Activated CD4-positive, alpha-beta T cell treated with anti-CD3 and anti-CD28 coated beads for 36 hours (primary cell): ENCODE measurements at places on chromosomes 4 and X.

DNA sequence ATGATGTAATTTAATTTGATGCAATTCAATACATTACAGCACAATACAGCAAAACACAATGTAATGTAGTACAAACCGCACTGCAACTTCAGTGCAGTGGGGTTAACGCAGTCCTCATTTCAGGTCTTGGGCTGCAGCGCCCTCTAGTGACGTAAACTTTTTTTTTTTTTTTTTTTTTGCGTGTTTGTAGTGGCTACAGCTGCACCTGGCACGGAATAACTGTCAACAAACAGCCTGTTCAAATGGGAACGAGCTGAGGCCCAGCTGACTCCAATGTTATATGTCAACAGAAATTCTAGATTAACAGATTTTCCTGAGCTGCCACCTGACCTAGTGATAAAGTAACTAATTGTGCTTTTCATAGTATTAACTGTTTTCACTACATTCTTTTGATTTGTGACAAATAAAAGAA lies 33.5 kb upstream of the RASSF6 start:
- H3K36me3 ChIP-seq: no peaks in the 10 kb centered on the region
- no peak overlapping the region for H3K27ac ChIP-seq
- no peaks in the 10 kb centered on the region for H3K4me1 ChIP-seq
- H3K4me3 ChIP-seq: no peak overlapping the region
- no peaks in the 10 kb centered on the region for H3K27me3 ChIP-seq

- no peaks in the 10 kb centered on the region for H3K4me1 ChIP-seq
- no peak overlapping the region for H3K27ac ChIP-seq
- H3K4me3 ChIP-seq: no peak overlapping the region
- no peak for DNase-seq
Observed at GRCh38 chr4:24172406-24172805, 282.6 kb upstream of the PPARGC1A start.

DNA sequence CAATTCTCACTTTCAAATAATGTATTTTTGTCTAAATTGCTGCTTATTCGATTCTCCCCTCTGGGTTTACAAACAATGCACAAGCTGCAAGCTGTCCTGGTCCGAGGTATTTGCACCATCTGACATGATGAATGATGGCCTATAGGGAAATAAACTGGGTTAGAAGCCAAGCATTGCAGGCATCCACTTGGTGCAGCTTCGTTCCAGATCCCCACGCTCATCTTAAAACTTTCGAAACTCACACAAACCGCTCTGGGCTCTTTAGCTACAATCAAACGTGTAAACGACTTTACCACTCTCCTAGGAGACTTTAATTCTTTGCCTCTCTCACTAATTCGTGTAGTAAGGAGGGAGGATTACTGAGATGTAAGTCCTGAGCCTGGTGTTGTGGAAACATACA lies 19.0 kb downstream of the PHKA2 start:
- DNase-seq: no peak
- peaks cover 14% of the 10 kb centered on the region for H3K4me1 ChIP-seq
- H3K27ac ChIP-seq: no peak overlapping the region
- H3K4me3 ChIP-seq: no peak overlapping the region

DNA sequence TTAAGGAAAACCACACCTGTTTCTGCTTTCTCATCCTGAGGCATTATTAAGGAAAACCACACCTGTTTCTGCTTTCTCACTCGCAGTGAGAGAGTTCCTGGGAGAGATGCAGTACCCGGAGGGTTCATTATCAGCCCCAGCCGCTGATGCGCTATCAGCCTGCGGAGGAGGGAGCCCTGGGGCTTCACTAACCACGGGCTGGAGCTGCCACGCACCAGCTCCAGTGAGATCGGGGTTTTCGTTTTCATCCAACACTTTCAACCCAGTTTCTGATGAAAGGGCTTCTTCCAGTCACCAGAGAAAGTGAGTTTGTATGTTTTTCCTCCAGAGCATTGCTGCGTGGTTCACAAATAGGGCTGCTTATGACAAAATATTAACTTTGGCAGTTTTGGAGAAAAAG lies 93.2 kb upstream of the PRKX start:
- no peak for DNase-seq
- H3K4me1 ChIP-seq: peaks cover 3% of the 10 kb centered on the region
- H3K4me3 ChIP-seq: no peak overlapping the region
- H3K27me3 ChIP-seq: peaks cover 11% of the 10 kb centered on the region
- no peaks in the 10 kb centered on the region for H3K36me3 ChIP-seq

DNA sequence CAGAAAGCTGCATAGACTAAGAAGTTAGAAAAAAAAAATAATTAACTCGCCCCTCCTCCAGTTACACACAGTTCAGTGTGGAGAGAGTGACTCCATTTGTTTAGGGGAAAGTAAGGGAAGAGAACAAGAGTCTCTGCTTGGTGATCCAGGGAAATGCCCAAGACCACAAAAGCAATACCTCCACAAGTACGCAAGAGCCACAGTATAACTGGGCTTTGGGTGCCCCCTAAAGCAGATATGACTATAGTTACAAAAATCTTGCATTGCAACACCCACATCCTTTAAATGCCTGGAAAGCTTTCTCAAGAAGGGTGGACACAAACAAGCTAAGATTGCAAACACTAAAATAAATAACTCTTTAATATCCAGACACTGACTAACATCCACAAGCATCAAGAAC lies 164.2 kb upstream of the NRK start:
- H3K4me3 ChIP-seq: no peak overlapping the region
- H3K36me3 ChIP-seq: no peaks in the 10 kb centered on the region
- no peaks in the 10 kb centered on the region for H3K27me3 ChIP-seq
- no peak for DNase-seq
- H3K27ac ChIP-seq: no peak overlapping the region
- no peaks in the 10 kb centered on the region for H3K4me1 ChIP-seq

- H3K4me1 ChIP-seq: no peaks in the 10 kb centered on the region
- no peaks in the 10 kb centered on the region for H3K27me3 ChIP-seq
- no peak overlapping the region for H3K4me3 ChIP-seq
- H3K27ac ChIP-seq: no peak overlapping the region
Observed at GRCh38 chr4:34181311-34181841, 2062.9 kb downstream of the ARAP2 start.

DNA sequence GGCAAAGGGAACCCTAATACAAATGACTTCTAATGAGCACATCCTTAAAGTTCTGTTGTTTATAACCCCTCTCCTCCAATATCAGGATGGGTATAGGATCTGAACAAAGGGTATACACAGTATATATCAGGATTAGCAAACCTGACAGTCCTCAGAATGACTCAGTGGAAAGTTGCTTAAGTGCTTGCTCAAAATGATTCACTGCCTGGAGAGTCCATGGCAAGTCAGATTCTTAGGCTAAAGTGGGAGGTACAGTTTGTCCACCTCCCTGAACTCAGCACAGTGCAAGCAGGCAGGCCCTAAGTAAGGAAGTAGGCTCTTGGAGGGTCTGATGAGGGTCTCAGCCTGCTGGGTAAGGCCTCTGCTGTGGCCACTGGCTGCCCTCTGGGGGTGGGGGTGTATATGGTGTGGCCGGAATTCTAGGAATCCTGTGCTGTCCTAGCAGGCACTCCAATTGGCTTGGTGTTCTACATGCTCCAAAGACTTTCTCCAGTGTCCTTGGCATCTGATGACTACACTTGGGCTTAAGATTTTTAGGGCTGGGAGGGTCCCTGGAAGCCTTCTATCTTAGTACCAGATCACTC lies 54.3 kb downstream of the CHRDL1 start:
- no peak for DNase-seq
- no peaks in the 10 kb centered on the region for H3K4me1 ChIP-seq
- no peaks in the 10 kb centered on the region for H3K36me3 ChIP-seq
- peaks cover 3% of the 10 kb centered on the region for H3K27me3 ChIP-seq
- no peak overlapping the region for H3K27ac ChIP-seq

DNA sequence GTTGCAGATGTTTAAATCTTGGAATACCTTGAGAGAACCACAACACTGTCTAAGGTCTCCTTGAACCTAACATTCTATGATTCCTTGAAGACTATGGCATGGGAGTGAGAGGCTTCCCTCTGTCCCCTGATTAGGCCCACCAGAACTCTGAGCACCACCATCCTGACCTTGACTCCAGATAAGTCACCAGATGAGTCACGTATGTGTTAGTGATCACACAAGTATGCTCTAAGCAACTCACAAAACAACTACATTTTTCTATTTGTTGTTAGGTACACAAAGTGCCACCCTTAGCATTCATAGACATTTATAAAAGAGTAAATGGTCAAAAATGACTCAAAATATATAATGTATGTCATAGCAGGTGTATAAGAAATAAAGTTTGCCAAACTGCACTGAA lies 252.9 kb upstream of the CXXC4 start:
- H3K4me1 ChIP-seq: no peaks in the 10 kb centered on the region
- no peaks in the 10 kb centered on the region for H3K27me3 ChIP-seq
- DNase-seq: no peak
- no peak overlapping the region for H3K4me3 ChIP-seq
- H3K27ac ChIP-seq: no peak overlapping the region
- no peaks in the 10 kb centered on the region for H3K36me3 ChIP-seq

DNA sequence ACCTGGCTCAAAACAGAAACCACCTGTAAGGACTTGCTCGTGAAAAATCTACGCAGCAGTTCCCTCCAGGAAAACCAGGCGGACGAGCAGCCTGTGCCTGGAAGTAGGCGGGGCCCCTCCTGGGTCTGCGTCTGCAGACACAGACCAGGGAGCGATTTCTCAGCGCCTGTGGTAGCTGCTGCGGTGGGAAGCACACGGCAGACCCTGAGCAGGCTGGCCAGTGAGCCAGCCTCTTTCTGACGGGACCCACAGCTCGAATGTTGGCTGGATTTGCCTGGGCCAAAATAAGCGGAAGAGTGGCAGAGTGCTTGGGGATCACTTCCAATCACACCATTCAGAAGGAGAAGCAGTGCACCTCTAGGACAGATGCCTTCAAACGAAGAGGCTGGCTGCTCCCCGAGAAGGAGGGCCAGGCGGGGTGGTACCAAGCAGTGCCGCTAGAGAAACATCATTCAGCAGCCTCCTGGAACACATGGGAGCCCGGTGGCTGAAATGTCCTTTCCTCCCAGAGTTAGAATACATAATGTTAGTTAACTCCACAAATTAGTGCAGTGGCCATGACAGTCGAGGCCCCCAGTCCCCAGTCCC lies 85.9 kb downstream of the GATB start:
- H3K27me3 ChIP-seq: no peaks in the 10 kb centered on the region
- peaks cover 4% of the 10 kb centered on the region for H3K36me3 ChIP-seq
- no peak overlapping the region for H3K27ac ChIP-seq
- no peak for DNase-seq
- no peaks in the 10 kb centered on the region for H3K4me1 ChIP-seq

GRCh38 chr4:89640620-89641366 lies 196.2 kb downstream of the SNCA start:
- H3K27ac ChIP-seq: no peak overlapping the region
- H3K4me3 ChIP-seq: no peak overlapping the region
- H3K4me1 ChIP-seq: no peaks in the 10 kb centered on the region
- peak; percentile 37 for DNase-seq

GRCh38 chrX:136061286-136061685 lies 76.1 kb downstream of the SLC9A6 start:
- no peaks in the 10 kb centered on the region for H3K36me3 ChIP-seq
- H3K27me3 ChIP-seq: no peaks in the 10 kb centered on the region
- H3K27ac ChIP-seq: no peak overlapping the region
- no peak for DNase-seq
